ENCODE measurements at places on chromosomes 12 and 14. TPM values are rescaled to one million over a fixed set of nuclear protein-coding genes. Genes with fewer than 3 reads are reported as not detected.

DNA sequence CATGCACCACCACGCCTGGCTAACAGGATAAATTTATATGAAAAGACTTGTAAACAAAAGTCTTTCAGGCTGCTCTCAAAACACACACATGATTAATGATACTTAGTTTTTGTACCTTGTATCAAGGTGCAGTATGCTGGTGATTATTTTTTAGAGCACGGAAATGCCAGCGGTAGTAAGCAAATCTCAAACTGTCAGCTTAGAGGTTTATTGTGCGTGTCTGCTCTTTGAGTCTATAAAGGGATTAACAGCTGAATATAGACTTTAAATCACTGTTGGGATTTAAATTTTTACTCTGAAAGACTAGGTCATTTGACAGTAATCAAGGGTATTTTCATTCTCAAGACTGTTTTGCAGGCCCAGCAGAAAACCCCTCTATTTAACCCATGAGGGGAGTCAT lies 50.5 kb downstream of the PLEKHA5 start:
- no peak for DNase-seq

DNA sequence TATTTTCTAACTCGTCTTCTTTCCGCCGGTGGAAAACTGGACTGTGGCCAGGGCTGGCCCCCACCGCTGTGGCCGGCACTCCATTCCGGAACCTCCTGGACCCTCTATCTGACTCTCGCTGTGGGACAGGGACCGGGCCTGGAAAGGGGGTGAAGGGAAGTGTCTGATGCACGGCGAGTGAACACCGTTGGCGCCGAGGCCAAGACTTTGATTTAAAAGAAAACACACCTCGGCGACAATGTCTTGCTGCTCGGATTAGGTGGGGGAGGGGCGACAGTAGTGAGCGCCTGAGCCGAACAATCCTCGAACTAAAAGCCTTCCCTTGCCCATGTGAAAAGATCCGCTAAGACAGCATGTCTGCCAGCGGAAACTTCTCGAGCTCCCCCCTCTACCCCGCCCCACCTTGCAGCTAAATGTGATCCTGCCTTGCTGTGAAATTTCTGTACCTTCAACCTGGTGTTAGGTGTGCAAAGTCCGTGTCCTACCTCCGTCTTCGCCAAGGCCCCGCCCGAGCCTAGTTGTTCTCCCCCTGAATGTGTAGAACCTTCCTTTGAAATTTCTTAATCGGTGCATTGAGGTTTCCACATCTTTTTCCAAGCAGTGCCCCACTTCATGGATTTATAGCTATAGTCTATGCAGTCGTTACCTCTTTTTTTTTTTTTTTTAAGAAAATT lies 862 bp upstream of the HOTAIR start:
- DNase-seq, result no peak

Gene PLA2G1B
- not detected for total RNA-seq

GRCh38 chr12:11633968-11634367 lies 15.5 kb upstream of the ETV6 start:
- DNase-seq, result peak; percentile 25

Gene BDKRB1
- 5.5 TPM for total RNA-seq

- peak; percentile 27 for DNase-seq
Measured at GRCh38 chr12:62606654-62607053, 140.0 kb downstream of the MON2 start.

DNA sequence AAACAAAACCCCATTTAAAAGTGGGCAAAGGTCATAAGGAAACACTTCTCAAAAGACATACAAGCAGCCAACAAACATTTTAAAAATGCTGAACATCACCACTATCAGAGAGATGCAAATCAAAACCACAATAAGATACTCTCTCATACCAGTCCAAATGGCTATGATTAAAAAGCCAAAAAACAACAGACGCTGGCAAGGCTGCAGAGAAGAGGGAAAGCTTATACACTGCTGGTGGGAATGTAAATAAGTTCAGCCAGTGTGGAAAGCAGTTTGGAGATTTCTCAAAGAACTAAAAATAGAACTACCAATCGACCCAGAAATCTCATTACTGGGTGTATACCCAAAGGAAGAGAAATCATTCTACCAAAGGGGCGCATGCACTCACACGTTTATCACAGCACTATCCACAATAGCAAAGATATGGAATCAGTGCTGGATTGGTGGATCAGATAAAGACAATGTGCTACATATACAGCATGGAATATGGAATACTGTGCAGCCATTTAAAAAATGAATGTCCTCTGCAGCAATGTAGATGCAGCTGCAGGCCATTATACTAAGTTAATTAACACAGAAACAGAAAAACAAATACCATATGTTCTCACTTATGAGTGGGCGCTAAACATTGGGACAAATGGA lies 102.1 kb upstream of the DAAM1 start:
- no peak for DNase-seq

Gene AQP2
- not detected for total RNA-seq

- DNase-seq, result no peak
Measured at GRCh38 chr14:102180248-102180998, 40.7 kb downstream of the WDR20 start.

GRCh38 chr12:56801661-56802622 lies 38.8 kb downstream of the HSD17B6 start:
- no peak for DNase-seq

GRCh38 chr14:99147366-99147740 lies 124.6 kb downstream of the BCL11B start:
- DNase-seq, result no peak

Gene SPSB2
- total RNA-seq, result 4.6 TPM

DNA sequence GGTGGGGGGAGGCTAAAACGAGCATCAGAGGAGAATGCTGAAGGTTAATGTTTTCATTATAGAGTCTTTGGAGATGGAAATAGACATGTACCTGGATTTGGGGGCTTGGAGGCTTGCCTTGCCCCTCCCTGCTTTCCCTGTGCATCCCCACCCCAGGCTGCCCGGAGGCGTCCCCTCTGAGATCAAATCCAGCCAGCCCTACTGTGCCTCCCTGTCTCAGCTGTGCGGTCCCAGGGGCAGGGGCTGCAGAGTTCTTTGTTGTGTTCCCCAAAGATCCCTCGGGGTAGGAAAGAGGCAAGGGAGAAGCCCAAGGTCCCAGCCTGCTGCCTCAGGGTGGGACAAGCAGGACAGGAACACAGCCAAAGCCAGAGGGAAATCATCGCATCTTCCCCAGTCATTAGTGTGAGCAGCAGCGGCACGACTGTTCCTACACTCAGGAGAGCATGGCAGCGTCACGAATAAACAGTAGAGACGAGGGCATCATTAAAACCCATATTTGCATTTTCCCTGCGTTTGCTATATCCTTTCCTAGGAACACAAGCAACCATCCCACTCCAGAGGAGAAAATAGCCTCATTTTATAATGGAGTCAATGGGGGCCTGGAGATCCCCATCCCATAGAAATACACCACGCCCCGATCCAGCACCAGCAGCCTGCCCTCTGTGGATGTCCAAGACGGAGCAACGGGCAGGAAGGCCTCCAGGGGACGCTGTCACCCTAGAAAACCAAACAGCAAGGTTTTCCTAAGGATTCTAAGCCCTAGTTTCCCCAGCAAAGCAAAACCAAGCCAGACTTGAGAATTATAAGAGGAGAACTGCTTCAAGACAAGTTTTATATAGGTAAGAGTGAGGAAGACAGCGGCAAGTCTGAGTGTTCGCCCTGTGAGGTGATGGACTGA lies 32.4 kb downstream of the ANO2 start:
- DNase-seq, result no peak

DNA sequence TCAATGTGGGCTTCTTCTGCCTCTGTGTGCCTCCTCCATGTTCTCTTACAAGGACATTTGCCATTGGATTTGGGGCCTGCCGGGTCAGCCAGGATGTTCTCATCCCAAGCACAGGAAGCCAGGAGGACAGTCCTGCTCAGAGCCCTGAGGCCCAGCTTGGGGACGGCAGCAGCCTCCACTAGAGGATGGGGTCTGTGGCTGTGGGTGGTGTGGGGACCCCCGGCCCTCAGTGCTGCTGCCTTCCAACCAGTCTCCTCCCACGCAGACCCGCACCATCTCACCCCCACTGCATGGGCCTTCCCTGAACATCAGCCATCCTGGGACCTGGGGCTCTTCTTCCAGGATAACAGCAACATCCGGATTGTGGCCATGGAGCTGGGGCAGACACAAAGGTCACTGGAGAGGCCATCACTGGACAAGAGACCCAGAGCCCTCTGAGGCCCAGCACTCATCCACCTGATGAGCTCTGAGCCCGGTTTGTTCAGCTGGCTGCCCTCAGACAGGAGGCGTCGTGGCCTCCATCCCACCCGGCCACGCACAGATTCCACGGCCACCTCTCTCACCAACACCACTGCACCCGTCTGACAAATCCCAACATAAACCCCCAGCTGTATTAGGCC lies 56.5 kb upstream of the C14orf180 start:
- DNase-seq, result no peak

GRCh38 chr14:81062816-81063215 lies 107.4 kb downstream of the TSHR start:
- peak; percentile 1 for DNase-seq

Gene KCNMB4
- total RNA-seq, result 2.7 TPM

Gene RPL41
- 1,463 TPM for total RNA-seq

DNA sequence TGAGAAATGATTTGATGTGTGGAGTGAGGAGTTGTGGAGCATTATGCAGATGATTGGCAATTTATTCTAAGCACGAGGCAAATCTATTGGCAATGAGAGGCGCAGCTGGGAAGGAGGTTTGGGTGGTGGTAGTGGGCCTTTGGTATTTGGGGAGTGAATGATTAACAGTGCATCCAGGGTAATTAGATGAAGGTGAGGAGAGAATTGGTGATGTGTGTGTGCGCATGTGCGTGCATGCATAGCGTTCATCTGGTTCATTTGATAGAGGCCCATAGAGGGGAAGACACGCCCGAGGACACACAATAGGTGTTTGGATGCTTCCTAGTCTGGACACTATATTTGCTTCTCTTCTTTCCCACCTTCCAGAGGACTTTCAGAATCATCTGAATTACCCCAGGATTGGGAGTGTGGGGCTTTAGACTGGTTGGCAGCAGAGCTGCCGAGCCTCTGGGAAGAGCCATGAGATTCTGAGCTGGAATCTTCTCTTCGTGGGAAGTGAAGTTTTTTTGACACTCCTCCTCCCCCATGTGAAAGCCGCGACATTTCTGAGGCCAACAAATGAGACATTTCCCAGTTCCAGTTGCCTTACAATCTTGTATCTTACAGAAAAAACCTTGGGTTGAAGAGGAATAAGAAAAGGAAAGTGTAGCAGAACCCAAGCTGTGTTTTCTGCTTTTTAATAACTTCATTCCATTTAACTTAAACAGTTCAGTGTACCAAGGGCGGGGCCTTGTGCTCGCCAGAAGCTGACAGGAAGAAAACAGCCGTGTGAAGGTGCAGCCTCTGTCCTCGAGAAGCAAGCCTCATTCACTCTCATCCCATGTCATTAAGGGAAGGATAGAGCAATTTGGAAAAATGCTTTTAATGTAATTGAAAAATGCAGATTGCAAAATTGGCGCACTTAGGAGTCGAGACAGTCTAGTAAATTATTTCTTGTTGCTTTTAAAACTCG lies 65.2 kb downstream of the SLC25A47 start:
- DNase-seq, result no peak

DNA sequence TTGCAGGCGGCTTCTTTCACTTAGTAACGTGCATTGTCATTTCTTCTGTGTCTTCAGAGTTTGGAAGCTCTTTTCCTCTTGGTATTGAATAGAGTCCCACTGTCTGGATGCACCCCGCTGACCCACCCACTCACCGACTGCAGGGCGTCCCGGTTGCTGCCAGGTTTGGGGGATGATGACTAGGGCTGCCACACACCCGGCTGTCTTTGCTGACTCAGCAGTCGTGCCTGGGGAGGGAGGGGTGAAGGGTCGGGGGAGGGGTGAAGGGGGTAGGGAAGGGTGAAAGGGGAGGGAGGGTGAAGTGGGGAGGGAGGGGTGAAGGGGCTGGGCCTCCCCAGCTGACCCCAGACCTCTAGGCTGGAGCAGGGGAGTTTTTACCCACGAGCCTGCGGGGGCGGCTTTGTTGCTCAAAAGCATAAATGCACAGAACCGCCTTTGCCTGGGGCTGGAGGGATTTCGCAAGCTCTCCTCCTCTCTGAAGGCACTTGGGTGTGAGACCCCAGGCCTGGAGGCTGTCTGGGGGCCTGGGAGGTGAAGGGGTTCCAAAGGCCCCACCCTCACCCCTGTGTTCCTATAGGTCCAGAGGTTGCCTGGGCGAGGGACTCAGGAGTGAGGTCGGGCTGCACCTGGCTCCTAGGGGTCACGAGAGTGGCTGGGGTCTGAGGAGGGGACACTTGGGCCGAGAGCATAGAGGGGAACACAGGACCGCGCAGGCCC lies 31.3 kb upstream of the ULK1 start:
- peak; percentile 72 for DNase-seq

GRCh38 chr14:95046711-95047681 lies 110.3 kb downstream of the DICER1 start:
- DNase-seq, result no peak

GRCh38 chr12:1878695-1879094 lies 39.8 kb downstream of the CACNA2D4 start:
- DNase-seq, result no peak

DNA sequence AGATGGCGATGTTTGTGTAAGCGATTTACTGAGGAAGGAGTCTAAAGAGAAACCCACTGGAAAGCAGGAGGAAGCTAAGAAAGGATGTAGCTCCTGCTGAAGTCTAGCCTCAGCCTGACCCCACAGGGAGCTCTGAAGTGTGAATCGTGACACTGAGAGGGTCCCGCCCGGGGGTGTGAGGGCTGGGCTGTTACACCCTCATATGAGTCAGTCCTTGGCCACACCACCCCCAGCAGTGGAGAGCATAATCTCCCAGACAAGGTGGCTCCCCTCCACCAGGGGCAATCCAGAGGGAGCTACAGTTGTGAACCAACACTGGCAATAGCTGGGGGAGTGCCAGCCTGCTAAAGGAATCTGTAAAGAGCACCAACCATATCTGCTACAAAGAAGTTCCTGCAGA lies 31.5 kb downstream of the SVOP start:
- no peak for DNase-seq

DNA sequence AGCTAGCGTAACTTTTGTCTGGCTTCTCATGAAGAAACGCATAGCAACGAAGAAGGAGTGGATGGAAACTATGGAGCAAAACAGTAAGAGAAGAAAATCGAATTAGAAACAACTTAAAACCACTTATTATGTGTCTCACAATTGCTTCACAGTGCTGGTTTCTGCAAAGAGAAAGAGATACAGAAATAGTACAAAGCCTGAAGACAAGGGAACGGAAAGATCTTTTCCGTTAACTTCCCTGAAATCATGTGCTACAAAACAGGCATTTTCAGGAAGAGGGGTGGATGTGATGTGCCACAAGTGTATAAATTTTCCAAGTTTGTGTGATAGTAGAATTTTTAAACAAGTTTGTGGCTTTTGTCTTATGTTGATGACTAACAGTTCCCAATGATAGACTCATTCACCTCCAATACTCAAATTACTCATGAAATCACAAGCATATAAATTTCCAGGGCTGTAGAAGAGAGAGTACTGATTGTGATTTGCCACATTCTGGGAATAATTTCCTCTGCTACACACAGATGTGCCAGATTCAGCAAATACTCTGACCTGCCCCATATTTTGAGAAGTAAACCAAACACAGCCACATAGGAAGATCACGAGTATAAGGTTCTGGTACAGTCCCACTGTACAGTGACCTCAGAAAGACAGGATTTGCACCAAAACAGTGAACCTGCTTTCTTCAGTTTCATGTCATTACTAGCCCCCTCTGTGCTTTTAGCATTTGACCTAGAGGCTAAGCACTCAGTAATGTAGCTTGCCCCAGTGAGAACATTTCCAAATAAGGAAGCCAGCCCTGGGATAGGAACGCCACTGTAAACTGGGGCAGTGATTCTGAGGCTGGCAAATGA lies 41.4 kb upstream of the PPFIA2 start:
- peak; percentile 2 for DNase-seq
